Brain microvascular endothelial cell (primary cell): ENCODE measurements at places on chromosomes 11 and 22.
A peak's percentile ranks its signal among the peaks of the same experiment; 100 is the strongest.

DNA sequence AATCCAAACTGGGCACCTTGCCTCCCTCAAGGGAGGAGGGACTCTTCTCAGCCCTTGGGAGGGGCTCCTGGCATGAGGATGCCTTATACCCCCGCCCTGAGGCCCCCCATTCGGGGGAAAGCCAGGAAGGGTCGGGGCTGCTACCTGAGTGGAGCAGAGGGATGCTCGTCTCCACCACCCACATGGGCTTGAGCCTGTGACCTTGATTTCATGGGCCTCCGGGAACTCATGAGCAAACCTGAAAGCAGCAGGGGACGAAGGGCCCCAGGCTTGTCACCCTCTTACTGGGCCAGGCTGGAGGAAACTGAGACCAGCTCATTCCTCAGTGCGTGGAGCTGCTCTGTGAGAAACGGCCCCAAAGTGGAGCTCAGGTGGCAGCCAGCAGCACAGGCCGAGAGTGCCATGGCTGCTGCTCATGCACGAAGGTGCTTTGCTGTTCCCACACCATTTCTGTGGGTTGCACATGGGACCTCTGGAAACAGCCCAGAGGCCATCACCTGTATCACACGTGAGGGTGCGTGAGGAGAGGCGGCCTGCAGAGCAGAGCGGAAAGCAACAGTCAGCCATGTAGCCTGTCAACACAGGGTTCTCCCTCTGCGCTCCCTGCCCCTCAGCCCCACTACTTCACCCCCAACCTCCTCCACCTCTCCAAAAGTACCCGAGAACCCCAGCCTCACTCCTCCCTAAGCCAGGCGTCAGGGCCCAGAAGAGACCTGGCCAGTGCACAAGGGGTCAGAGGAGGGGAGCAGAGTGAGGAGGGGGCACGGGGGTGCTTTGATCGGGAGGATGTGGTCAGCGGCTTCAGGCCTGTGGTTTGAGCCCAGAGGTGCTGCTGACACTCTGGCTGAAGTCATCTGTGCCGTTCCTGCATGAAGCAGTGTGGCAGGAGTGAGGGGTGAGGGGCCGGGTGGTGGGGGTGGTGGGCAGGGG is 14.1 kb upstream of the IL2RB start:
- no peak for DNase-seq

GRCh38 chr11:1447845-1448825 is 38.4 kb downstream of the MOB2 start:
- no peak for DNase-seq

DNA sequence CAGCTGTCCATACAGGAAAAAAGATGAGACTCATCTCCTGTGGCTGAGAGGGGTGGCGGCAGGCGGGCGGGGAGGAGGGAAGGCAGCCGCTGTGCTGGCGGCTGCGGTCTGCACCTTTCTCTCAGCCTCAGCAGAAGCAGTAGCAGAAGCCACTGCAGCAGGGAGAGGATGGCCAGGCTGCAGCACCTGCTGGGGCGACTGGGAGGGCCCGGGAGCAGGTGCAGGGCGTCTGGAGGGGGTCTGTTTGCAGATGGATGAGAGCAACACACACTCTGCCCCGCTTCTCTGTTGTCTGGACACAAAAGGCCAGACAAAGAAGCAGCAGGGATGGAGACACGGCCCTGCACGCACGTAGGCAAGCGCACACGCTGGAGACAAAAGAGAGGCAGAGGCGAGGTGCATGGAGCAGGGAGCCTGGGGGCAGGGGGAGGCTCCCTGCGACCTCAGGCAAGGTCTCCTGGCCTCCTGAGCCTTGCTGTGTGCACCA is 9.3 kb upstream of the MIAT start:
- no peak for DNase-seq

GRCh38 chr11:45285930-45286632 is at the start of gene SYT13:
TSS of gene SYT13 (minus strand) at chr11:45286341. CDS start at chr11:45286207, 134 bp downstream.
- no peak for DNase-seq

- DNase-seq, result no peak
These were observed 18.6 kb upstream of the FOLR1 start for GRCh38 chr11:72173291-72173690.

DNA sequence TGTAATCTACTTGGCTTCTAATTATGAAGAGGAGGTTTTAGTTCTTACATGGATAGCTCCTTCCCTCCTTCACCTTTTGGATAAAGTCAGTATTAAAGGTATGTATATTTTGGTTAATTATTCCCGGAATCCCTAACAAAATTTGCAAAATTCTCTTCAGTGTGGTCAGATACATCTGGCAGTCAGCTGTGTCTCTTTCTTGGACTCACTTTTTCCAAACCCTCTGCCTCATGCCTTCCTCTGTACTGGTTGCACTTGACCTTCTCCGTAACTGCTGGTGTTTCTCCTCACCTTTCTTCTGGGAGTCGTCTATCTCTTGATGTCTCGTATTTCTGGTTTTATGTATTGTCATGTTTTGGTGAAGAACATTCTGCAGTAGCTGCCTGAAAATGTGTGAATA is 62.5 kb downstream of the PPP6R3 start:
- no peak for DNase-seq

DNA sequence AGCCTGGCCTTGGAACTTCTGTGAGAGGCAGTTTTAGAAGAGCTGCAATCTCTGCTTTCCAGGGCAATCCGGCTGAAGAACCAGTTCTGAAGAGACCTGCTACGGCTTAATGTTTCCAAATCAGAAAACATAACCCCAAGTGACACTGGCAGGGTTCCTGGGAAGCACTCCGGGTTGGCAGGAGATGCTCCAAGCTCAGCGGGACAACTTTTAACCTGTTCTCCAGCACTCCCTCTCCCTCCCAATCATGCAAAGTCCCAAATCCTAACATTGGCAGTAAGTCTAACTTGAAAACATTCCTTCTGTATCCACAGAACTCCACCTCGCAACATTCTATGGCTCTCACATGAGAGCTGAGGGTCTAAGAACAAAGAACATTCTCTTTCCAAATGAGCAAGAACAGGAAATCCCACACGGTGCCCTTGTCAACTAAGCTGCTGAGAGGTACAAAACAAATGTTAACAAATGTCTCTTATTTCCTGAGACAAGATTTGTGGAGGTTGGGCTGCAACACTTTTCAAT is 48.5 kb upstream of the MN1 start:
- DNase-seq, result no peak

GRCh38 chr11:65423516-65424204 is 1.1 kb downstream of the NEAT1 start:
- no peak for DNase-seq

DNA sequence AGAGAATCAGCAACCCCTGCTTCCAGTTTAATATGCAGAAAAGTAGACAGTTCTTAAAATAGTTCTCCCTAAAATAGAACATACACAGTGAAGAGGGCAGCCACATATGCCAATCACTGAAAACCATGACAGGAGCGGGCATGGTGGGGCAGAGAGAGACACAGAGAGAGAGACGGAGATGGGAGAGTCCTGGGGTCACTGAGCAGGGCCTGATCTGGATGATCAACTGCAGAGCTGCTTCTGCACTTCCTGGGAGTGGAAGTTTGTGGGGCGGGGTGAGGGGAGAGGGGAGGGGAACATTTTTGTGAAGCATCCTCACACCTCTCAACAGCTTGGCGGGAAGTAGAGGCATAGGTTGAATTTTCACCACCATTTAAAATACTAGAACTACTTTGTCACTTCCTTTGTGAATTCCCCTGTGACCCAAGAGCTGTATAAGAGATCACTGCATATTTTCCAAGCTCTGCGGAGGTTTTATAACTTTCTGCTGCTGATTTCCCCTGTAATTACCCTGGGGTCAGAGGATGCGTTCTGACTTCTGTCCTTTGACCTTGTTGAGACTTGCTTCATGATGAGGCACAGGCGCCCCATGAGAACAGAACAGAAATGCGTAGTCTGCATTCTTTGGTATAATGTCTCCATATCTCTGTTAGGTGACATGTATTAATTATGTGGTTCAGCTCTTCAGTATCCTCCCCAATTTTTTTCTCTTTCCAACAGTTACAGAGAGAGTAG is 419.4 kb downstream of the BRD1 start:
- no peak for DNase-seq

GRCh38 chr22:30516273-30516672 is 10.8 kb upstream of the SEC14L4 start:
- no peak for DNase-seq

DNA sequence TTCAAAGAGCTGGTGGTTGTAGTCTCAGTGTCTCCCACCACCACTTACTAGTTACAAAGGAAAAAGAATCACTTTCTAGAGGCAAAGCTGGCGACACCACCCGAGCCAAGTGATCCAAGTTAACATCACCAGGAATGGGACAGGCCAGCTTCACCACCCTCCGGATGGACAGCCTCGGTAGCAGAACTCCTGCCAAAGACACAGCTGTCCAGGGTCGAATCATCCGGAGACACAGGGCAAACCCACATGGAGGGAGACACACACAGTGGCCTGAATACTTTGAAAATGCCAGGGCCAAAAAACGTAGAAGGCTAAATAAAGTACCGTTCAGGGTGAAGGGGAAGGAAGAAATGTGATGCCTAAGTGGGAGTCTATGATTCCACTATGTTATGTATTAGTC is 33.1 kb downstream of the KCNQ1 start:
- no peak for DNase-seq

GRCh38 chr11:44601471-44602370 is 36.3 kb downstream of the CD82 start:
- no peak for DNase-seq

DNA sequence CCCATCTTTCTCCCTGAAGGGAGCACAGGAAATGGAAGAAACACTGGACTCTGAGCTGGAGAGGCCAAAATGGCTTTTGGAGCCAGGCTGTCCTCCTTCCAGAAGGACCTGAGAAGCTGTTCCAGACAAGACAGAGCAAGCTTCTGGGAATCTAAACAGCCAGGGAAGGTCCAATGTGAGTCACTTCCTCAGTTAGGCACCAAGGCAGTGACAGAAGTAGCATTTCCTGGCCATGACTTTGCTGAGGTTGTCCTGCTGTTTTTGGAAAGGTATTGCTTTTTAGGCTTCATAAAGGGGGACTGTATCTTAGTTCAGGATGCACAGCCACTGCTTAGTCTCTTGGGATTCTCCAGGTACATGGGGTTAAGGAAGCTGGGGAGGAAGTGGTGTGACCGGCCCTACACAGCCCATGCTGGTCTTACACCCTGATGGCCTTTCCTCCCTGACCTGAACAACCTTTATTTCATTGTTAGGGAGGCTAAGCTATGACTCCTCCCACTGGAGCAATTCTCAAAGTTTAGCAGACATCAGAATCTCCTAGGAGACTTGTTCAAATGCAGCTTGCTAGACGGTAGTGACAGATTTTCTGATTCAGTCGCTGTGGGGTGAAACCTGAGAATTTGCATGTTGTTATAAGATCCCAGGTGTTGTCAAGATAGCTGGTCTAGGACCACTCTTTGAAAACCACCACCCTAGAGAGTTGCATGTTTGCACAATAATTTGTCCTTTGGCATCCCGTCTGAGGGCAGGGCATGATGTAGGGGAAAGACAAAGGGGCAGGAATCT is 6.8 kb upstream of the INSC start:
- DNase-seq, result no peak

- DNase-seq, result no peak
These were observed 21.5 kb downstream of the PRRG4 start for GRCh38 chr11:32851251-32851650.

GRCh38 chr22:21823740-21824444 is 43.6 kb downstream of the MAPK1 start:
- peak; percentile 33 for DNase-seq

DNA sequence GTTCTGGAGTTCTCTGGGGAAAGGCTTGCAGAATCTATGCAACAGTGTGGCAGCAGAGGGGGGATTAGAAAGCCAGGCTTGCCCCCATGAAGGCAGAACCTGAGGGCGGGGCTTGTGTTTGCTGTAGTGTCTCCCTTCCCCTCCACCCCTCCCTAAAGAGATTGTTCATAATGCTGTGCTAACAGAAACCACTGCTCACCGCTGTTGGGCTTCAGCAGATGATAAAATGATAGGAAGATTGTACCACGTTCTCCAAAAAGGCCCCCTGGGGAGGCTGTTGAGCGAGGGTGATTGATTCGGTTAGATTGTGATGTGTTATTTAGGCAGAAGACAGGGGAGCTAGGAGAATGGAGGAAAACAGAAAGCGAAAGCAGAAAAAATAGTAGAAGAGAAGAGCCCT is 215.2 kb upstream of the NCAM1 start:
- DNase-seq, result no peak

DNA sequence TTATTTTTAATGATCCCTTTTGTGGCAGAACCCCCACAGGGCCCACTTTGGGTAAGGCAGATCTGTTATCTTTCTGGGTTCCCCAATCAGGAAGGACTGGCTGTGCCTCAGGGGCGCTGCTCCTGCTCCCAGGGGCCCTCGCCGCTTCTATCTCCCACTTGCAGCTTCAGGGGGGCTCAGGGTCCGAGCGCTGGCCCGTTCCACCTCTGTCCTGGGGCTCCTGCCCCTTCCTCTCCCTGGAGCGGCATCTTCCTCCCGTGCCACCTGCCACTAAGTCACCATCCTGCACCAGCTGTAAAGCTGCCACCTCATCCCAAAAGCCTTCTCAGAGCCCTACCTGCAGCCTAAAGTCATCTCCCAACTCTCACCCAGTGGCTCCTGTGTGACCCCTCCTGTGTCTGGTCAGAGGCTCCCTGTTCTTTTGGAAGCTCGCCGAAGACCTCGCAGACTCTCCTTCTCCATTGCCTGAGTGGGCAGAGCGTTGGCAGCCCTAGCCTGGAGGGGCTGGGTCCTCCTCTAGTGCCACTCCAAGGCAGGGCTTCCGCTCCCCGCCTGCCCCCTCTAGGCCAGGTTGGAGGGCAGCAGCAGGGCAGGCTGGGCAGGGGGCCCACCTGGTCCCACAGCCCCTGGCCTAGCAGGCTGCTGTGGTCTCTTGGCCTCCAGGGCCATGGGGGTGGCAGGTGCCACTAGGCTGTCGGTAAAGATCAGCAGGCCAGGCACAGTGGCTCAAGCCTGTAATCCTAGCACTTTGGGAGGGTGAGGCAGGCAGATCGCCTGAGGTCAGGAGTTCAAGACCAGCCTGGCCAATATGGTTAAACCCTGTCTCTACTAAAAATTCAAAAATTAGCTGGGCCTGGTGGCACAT is 106.7 kb downstream of the MORC2 start:
- no peak for DNase-seq

- peak; percentile 88 for DNase-seq
These were observed 171.8 kb downstream of the SOX6 start for GRCh38 chr11:16184588-16184987.

- peak; percentile 41 for DNase-seq
These were observed 55.0 kb upstream of the VSTM5 start for GRCh38 chr11:93905384-93905783.
